ENCODE measurements at places on chromosomes 2 and 18. TPM values are rescaled to one million over a fixed set of nuclear protein-coding genes. Genes with fewer than 3 reads are reported as not detected.

- peak; percentile 38 for DNase-seq
These were observed 2.8 kb downstream of the ASB18 start for GRCh38 chr2:236261452-236261851.

DNA sequence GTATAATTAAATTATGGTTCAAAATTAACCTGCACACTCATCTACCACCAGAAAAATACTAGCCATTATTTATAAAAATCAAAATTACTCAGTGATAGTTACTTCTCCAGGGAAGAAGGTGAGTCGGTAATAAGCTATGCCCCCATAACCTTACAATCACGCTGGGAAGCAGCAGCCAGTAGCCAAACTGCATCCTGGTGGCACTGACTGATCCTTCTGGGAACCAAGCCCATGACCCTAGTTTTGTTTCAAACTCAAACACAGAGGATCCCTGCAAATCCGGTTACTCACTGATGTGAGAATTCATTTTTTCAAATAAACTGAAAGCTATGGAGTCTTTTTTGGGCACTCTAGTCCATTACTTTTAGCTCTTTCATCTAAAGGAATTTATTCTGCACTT is 88.2 kb upstream of the VWC2L start:
- peak; percentile 30 for DNase-seq

- DNase-seq = peak; percentile 40
These were observed 119.8 kb downstream of the DHRS9 start for GRCh38 chr2:169189132-169189531.

GRCh38 chr2:45278365-45279078 is 269.3 kb upstream of the SIX2 start:
- peak; percentile 38 for DNase-seq

DNA sequence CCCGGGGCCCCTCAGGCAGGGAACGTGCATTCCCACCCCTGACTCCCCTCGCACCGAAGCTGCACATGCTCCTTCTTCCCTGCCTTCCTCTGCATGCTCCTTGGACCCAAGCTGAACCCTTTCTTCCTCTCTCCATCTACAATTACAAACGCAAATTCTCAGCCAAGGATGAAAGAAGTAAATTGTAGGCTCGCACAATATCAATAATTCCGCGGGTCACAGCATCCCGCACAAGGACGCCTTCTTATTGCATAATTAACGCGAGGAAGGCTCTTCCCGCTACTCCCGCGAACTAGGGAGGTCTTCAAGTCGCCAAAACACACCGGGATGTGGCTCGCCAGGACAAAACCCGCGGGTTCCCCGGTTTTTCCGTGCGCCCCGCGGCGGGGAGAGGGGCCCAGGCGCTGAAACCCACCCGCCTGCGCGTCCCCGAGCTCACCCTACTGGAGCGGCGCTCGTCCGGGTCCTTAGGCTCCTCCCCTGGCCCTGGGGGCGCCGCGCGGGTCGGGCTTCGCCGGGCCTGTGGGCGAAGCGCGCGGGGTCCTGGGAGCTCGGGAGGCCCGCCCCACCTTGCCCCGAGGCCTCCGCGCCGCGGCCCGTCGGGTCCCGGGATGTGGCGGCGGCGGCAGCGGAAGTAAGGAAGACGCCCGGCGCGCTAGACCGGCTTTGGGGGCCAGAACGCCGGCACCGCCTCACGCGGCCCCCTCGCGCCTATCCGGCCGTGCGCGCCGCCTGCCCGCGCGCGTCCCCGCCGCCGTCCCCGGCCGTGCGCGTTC is at the start of gene CHST10:
Gene CHST10, minus strand, starts transcription at position 734 of the 776 bp plus-strand sequence. CDS start 10,993 bp downstream, outside the sequence.
- peak; percentile 50 for DNase-seq

- DNase-seq = no peak
These were observed 153.0 kb upstream of the CAPN13 start for GRCh38 chr2:30960213-30960612.

DNA sequence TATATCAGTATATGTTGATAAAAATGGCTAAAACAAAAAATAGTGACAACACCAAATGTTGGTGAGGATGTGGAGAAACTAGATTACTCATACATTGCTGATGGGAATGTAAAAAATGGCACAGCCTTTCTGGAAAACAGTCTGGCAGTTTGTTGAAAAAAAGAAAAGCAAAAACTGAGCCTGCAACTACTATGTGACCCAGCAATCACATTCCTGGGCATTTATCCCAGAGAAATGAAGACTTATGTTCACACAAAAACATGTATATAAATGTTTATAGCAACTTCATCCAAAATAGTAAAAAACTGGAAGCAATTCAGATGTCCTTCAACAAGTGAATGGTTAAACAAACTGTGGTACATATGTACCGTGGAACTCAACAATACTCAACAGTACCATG is 7.5 kb upstream of the KDSR start:
- peak; percentile 93 for DNase-seq

DNA sequence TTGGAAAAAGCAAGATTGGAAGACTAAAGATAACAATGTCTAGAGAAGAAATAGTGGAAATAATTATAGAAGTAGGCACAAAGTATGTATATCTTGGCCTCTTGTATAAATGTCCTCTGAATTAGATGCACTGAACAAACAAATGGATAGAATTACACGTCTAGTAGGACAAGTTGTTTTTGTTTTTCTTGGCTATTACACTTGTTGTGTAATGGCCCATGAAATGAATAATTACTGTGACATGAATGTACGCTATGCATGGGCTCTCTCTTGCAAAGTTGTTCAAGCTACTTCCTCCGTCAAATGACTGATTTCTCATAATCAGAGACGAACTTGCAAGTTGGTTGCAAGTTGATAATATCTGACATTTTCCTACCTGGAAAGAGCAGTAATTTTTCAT is 126.2 kb downstream of the PDE1A start:
- DNase-seq = peak; percentile 64

DNA sequence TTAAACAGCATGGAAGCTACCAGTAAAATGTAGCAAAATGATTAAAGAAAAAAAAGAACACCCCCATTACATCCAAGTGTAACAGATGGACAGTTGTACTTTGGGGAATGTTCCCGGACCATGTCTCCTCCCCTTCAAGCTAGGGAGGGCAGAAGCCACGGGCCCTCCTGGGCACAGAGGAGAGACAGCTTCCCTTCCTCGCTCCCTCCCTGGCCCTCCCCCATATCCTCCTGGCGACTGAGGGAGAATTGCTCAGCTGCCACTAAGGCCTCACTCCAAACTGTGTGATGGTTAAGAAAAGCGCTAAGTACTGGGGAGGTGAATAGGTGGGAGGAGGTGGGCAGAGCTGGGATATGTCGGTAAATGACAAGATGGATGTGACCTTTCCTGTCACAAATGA is 358.0 kb downstream of the HRH4 start:
- DNase-seq = no peak

DNA sequence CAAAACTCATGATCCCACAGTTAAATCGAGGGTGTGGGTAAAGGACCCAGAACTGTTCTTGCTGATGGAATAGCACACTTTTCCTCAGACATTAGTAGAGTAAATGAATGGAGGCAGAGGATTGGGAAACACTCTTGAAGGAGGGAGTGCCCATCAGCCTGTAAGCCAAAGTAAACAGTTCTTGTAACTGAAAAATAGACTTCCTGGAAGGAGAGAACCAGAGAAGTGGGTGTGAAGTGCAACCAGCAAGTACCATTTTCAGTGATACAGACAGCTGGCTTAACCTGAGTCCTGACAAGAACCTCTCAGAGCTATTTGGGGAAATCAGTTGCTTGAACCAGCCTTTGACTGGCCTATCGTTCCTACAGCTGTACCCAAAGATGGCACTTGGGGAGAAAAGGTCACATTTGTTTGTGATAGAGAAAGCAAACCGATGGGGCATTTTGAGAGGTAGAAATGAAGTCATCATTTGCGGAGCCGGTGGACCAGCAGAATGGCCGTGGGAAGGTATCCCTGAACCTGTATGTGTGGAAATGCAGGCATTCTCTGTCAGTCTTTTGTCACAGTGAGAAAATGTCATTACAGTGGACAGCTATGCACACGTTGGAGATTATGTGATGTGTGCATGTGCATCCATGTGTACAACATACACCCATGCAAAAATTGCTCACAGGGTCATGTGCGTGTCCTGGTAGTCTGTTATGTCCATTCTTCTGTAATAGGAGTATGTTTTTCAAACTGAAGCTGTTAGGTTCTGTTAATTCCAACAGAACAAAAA is 17.8 kb downstream of the CRIM1 start:
- DNase-seq = peak; percentile 87

DNA sequence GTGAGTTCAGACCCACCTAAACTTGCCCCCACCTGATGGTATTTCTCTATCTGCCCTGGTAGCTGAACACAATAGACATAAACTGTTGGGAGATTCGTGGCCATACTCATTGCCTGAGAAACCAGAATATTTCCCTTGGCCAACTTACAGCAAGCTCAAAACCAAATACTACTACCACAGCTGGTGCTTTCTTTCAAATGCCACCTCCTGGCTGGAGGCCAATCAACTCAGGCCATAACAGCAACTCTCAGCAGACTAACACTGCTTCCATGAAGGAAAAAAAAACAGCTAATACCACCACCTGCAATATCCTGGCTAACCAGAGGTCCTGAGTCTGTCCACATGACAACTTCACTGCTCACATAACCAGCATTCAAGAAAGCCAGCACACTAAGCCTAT is 373.1 kb downstream of the CMPK2 start:
- DNase-seq = no peak

DNA sequence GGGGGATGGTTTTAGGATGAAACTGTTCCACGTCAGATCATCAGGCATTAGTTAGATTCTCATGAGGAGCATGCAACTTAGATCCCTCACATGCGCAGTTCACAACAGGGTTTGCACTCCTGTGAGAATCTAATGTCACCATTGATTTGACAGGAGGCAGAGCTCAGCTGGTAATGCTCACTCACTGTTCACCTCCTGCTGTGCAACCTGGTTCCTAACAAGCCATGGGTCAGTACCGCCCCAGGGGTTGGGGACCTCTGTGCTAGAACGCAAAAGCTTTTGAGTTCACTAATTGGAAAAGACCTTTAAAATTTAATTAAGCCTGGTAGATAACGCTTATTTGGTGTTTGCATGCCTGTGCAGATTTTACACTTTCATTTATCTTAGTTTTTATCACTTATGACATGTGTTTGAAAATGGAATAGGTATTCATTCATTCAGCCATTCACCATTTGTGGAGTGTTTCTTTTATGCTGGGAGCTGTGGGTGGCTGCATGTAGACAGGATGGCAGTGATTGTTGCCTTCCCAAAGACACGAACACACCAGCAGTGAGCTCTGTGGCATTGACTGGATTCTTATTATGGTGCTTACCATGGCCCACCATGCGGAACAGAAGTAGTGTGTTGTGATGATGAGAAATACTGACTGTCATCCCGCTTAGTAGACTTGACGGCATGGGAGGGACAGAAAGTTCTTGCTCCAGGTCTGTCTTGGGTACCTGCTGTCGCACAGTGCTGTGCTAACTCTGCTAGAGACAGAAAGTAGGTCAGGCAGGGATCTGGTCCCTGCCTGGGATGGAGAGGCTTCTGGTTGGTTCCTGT is 6.4 kb downstream of the RAB31 start:
- no peak for DNase-seq

GRCh38 chr18:48545757-48546321 is 7.0 kb downstream of the CTIF start:
- peak; percentile 85 for DNase-seq

DNA sequence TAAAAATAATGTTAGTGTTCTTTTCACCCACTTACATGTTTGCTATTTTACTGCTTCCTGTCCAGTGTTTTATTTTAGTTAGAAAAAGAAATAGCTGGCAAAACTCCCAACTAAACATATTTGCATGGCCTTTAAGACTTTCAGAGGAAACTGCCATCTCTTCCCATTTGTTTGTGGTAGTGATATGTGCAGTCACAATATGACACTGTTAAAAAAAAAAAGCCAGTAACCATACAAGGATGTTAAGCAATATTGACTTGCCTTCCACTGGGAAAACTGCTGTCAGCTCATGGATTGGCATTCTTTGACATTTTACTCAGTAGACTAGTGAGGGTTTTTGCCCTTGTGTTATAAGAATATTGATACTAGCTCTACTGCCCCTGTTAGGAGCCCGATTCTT is 29.1 kb downstream of the XIRP2 start:
- peak; percentile 50 for DNase-seq

- DNase-seq = no peak
These were observed 48.6 kb downstream of the LINC00305 start for GRCh38 chr18:64100116-64100922.

- no peak for DNase-seq
These were observed 38.2 kb downstream of the SLC4A10 start for GRCh38 chr2:161662373-161662772.

IL18RAP gene
- total RNA-seq = under 0.01 TPM

CD8A gene
- total RNA-seq = not detected

TUBA4B gene
- not detected for total RNA-seq

COL3A1 gene
- 925 TPM for total RNA-seq

MAPK4 gene
- under 0.01 TPM for total RNA-seq

TMEFF2 gene
- total RNA-seq = 0.33 TPM

LAMA1 gene
- 24.9 TPM for total RNA-seq

CRYBA2 gene
- total RNA-seq = not detected
